Sciatic nerve (tissue), 2 donors: ENCODE measurements at places on chromosomes 7 and 10.
A peak's percentile ranks its signal among the peaks of the same experiment; 100 is the strongest.

GRCh38 chr7:102471791-102472125 lies 7.0 kb downstream of the POLR2J start:
- DNase-seq = peak; percentile 46

- DNase-seq = no peak
Measured at GRCh38 chr10:118501637-118502440, 93.6 kb downstream of the PRLHR start.

DNA sequence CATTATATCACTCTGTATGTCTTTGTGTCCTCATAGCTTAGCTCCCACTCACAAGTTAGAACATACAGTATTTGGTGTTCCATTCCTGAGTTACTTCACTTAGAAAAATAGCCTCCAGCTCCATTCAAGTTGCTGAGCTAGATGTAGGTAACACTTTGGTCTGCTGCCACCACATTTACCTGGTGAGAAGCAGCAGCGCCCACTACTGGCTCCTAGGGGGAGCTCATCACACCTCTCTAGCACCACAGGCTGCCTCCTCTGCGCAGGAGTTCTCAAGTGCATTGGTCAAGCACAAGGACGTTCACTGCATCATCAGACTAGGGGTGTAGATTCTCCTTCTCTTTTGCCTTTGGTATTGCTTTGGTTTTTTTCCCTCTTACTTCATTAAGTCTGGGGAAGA lies 530.9 kb upstream of the AUTS2 start:
- no peak for DNase-seq

GRCh38 chr10:71061472-71061871 lies 150.9 kb upstream of the UNC5B start:
- no peak for DNase-seq

- no peak for DNase-seq
Measured at GRCh38 chr10:108817584-108817983, 1105.7 kb downstream of the XPNPEP1 start.

GRCh38 chr7:17405786-17406185 lies 107.3 kb downstream of the AHR start:
- no peak for DNase-seq

DNA sequence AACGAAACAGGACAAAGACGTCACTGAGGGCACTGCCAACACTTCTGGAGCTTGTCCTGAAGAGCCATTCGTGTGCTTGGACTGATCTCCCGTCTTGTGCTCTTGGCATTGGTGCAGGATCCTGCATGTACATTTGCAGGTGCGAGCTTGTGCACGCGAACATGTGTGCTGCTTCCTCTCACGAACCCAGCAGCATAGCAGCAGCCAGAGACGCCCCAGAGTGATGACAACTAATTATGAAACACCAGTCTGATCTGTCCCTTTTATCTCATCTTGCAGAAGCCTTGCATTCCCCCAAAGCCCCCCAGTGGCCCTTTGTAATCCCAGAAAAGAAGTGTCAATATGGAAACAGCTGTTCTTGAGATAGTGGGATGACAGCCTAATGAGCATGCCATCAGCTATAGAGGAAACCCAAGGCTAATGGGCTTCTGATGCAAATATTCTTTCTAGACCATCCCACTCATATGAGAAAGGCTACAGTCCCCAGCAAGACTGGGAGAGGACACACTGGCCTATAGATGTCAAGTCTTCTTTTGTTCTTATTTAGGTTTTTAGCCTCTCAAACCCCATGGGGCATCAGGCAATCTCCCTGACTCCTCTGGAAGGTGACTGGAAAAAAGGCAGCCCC lies 310.6 kb downstream of the FRMD4A start:
- no peak for DNase-seq

- DNase-seq = no peak
Measured at GRCh38 chr7:104973909-104974415, 40.0 kb upstream of the KMT2E start.

DNA sequence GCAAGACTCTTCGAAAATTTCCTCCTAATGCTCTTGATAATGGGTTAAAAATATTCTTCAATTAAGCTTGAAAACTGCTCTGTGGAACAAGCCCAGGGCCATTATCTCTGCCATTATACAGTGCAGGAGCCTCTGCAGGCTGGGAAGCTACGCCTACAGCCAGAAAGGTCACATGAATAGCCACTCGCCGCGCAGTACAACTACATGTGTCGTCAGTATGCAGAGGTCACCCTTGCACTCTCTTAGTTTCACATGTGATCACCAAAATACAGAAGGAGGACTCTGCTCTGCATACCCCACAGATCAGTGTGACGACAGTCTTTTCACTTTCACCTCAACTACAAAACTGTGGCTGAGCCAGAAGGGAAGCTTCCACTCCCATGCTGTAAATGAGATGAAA lies 141.8 kb upstream of the C1QL3 start:
- DNase-seq = no peak
